GM12891 (cell line): ENCODE measurements at places on chromosomes 7 and 10.

GRCh38 chr10:66622050-66622449 is 303.8 kb upstream of the LRRTM3 start:
- DNase-seq = no peak

GRCh38 chr7:66522518-66522917 is 106.2 kb upstream of the KCTD7 start:
- no peak for DNase-seq

- DNase-seq = no peak
These were observed 1.7 kb downstream of the SH2B2 start for GRCh38 chr7:102288285-102288930.

- no peak for DNase-seq
These were observed 152.5 kb downstream of the SEMA3A start for GRCh38 chr7:84042110-84042539.

GRCh38 chr10:131689486-131689885 is 211.3 kb upstream of the PPP2R2D start:
- DNase-seq = no peak

GRCh38 chr10:30284865-30285594 is 64.0 kb downstream of the MTPAP start:
- no peak for DNase-seq

GRCh38 chr10:52801947-52802346 is 29.4 kb upstream of the MBL2 start:
- DNase-seq = no peak

- DNase-seq = no peak
These were observed 26.2 kb downstream of the PALD1 start for GRCh38 chr10:70504521-70505358.

GRCh38 chr10:9294865-9295264 is 1240.4 kb downstream of the GATA3 start:
- no peak for DNase-seq

DNA sequence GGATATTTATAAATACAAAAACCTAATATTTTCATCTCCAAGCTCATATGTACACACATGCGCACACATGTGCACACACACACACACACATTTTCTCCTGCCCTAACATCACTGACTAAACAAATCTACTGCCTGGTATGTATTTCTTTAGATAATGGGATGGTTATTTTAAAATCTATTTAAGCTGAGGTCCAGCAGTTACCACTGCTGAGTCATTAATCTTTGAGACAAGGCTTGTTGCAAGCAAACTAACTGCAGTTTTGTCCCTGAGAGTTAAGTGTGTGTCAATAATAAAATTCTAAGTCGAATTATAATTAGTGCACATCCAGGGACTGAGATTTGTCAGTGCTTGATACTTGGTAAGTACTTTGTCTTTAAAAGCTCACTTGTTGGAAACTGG is 135.1 kb downstream of the VPS50 start:
- DNase-seq = no peak

DNA sequence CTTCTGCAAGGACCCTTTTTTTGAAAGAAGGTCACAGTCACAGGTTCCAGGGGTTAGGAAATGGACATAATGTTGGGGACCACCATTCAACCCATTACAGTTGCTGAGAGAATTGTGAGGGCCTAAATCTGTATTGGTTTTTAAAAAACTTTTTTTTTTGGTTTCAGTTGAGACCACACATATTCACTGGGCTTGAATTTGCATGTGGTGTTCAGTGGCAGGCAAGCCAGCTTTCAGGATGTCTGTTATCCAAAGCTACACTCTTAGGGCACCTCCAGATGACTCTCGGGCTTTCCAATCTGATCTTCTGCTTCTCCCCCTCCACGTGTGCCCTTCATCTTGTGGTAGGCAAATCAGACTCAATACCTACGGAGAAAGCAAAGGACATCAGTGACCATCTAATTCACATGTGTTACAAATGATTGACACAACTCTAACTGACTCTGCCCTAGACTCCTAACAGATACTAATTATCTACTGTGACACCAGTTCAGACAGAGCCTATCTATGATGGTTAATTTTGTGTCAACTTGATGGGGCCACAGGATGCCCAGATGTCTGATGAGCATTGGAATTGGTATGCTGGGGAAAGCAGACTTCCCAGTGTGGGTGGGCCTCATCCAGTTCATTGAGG is 93.3 kb upstream of the ELMO1 start:
- peak; percentile 6 for DNase-seq

GRCh38 chr7:110650328-110650727 is 440.6 kb upstream of the LRRN3 start:
- DNase-seq = no peak

- no peak for DNase-seq
These were observed 13.2 kb downstream of the ITGB8 start for GRCh38 chr7:20343941-20344340.

- peak; percentile 58 for DNase-seq
These were observed 84.8 kb upstream of the COL13A1 start for GRCh38 chr10:69716711-69717560.

GRCh38 chr10:6602700-6603084 is 22.6 kb upstream of the PRKCQ start:
- DNase-seq = no peak

DNA sequence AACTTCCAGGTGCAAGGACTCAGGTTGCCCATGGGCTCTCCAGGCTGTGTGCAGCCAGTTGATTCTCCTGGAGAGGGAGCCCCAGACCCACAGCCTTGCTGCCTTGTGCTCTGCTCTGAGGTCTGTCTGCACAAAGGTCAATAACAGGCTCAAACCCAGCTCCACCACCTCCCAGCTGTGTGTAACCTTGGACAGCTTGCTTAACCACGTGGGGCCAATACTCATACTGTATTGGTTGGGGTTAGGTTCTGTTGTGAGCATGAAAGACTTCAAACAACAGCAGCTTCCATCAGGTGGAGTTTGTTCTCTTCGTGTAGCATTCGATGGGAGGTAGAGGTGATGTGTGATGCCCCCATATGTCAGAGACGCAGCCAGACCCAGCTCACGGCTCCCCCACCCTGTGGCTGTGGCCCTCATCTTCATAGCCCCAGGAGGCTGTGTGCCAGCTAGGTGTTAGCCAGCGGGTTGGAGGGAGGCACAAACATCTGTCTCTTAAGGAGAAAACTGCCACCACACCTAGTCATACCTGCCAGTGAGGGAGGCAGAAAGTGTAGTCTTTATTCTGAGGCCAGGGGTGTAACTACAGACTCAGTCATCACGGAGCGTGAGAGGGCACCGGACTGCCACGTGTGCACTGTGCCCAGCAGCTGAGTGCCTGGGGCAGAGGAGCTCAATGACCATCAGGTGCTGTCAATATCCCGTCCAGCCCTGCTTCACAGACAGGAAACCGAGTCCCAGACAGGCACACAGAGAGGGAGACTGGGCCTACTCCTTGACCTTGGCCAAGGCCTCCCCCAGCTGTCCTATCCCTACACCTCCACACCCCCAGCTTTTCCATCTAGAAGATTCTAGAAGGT is 8.1 kb upstream of the POLD2 start:
- DNase-seq = no peak

DNA sequence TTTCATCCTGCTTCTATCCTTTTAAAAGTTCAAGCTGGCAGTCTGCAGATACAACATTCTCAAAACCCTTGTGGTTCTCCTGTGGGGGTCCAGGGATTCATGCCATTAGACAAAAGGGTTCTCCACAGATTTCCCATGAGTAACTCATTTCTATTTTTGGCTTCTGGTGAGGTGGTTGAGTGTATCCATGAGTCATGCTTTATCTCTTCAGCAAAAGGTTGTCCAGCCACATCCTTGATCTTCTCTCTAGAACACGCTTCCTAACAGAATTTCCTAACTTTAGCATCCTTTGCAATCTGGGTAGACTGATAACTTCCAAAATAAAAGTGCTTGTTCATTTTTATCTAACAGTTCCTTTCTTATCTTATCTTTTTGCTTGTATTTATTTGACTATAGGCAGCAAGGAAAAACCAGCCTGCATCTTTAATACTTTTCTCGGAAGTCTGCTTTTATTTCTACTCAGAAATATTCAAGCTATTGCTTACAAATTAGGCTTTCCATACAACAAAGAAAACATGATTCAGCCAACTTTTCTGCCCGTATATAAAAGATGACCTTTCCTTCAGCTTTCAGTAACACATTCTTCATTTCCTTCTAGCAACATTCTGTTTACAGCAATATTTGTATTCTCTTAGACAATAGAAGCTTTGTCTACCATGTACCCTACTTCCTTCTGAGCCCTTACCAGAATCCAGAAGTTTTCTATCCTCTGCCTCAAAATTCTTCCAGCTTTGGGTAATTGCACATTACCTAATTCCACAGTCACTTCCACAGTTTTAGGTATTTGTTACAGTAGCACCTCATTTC is 79.3 kb upstream of the IL6 start:
- no peak for DNase-seq

DNA sequence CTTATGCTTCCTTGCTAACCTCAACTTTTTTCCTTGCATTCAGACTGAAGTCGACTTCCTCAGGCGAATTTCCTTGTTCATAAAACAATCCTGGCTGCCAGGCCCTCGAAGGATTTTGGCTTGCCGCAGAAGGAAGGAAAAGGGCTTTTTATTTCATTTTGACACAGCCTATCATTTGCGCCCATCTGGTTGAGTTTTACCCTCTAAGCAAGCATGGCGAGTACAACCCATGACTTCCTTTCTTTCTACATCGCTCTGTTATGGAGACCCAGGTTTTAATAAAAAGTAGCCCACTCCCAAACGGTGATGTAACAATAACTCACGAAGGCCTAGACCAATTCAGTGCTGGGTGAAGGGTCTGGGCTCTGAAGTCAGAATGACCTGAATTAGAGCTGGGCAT is 109.3 kb downstream of the PRPF18 start:
- DNase-seq = no peak

DNA sequence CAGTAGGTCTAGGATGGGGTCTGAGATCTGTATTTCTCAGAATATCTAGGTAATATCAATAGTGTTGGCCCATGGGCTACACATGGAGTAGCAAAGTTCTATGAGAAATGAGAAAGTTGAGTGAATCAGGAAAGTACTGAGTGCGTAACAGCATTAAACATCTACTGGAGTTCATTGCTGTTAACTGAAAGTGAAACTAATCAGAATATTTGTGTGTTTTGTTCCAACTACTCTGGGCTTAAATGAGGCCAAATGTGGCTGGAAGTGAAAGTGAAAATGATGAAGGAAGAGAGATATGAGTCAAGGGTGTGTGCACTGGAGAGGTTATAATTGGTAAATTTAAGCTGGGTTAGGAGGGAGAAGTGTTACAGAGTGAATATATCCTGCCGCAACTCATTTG is 46.5 kb downstream of the TMEM106B start:
- DNase-seq = peak; percentile 11

- DNase-seq = peak; percentile 31
These were observed 49.9 kb upstream of the STEAP1B start for GRCh38 chr7:22549667-22550513.

- no peak for DNase-seq
These were observed 102.2 kb downstream of the TCF7L2 start for GRCh38 chr10:113052076-113052830.

DNA sequence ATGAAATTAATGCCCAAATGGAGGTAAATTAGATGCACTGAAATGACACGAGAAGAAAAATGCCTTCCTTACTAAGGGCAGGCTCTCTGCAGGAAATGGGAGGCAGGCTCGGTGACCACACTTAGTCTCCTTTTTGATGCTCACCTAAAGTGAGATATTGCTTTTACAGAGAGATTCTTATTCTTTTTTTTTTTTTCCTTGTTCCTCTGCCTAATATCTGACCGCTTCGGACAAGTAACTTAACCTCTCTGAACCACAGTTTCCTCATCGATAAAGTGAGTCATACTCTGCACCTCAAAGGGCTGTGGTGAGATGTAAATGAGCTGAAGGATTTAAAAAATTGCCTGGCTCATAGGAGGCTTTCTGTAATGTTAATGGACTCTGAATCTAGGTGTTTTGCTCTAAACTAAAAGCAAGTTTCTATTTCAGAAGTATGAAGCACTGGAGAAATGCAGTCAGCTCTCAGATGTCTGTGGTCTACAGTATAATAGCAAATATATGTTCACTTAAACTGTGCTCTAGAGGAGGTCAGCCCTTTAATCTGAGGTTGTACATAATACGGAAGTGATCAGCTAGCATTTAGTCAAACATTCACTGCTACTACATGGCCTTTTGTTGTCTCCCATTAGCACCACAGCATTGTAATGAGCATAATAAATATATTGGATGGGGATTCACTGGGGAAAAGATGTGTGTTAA is 23.2 kb downstream of the NKX2-3 start:
- no peak for DNase-seq

DNA sequence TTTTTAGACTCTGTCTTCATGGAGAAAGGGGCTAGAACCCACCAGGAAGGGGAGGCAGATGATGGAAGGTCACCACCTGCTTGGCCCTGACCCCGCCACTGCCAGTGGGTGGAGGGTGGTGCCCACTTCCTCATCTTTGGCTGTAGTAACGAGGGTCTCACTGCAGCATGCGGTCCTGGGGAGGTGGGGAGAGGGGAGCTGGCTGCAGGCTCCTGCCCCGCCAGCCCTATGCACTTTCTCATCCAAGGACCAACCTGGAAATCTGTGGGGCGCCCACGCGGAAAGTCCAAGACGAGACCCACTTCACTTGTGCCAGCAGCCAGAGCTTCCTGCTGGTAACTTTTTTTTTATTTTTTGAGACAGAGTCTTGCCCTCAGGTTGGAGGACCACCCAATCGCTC is 101.0 kb downstream of the CUX1 start:
- DNase-seq = no peak

GRCh38 chr10:121647401-121647800 is 49.2 kb upstream of the FGFR2 start:
- no peak for DNase-seq

- DNase-seq = no peak
These were observed 139.4 kb downstream of the ARID5B start for GRCh38 chr10:62040881-62041280.

GRCh38 chr10:131243076-131243475 is 68.4 kb downstream of the TCERG1L start:
- no peak for DNase-seq

DNA sequence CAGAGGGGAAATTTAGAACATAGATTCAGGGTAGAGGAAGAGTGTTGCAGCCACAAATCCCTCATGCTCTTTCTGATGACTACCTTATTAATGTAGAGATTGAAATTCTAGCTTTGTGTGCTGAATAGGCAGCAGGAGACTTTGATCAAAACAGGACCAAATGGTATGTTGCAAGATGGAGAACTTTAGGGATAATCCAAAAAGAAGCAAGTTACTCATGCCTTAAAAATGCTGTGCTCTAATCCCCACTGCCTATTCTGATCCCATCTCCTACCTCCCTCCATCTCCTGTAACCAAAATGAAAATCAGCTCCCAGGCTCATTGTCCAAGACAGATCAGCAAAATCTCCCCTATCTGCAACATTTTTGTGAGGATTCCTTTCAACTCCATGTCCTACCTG is 31.3 kb downstream of the CH25H start:
- no peak for DNase-seq
